Activated T-helper 2 cell treated with anti-CD3 and anti-CD28 coated beads, Interferon-gamma antibody, Interleukin-2, Interleukin-4, amounts not matched to agents 10 μg/mL and 5 μg/mL and 100 μg/mL, durations not matched to agents 14 hours and 24 hours and 36 hours (primary cell): ENCODE measurements at places on chromosomes 16 and 17.

DNA sequence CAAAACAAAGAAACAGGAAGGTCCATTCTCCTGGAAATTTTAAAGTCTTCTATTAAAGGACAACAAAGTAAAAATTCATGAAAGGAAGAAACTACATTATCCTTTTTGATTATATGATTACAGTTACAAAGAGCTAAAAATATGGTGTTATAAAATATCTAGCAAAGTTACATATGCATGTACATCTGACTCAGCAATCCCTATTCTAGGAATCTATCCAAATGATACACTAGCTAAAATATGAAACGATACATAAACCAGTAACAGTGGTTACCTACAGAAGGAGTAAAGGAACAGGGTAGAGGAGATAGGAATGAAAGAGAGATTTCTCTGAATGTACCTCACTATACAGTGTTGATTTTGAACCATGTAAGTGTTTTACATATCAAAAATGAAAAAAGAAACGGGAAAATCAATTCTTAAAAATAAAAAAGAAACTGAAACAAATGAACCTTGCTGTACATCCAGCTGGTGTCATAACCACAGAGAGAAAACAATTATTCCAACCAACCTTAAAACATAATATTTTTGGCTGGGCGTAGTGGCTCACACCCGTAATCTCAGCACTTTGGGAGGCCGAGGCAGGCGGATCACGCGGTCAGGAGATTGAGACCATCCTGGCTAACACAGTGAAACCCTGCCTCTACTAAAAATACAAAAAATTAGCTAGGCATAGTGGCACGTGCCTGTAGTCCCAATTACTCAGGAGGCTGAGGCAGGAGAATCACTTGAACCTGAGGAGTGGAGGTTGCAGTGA, 41.4 kb downstream of the HYDIN start:
- peaks cover 4% of the 10 kb centered on the region for H3K27me3 ChIP-seq
- H3K36me3 ChIP-seq: no peaks in the 10 kb centered on the region
- H3K27ac ChIP-seq: no peak overlapping the region
- H3K4me1 ChIP-seq: no peaks in the 10 kb centered on the region

- H3K27ac ChIP-seq: peak overlapping the region; percentile 31
- no peaks in the 10 kb centered on the region for H3K27me3 ChIP-seq
- H3K4me3 ChIP-seq: no peak overlapping the region
- H3K4me1 ChIP-seq: peaks cover 13% of the 10 kb centered on the region
These were observed 16.5 kb downstream of the SLC16A3 start for GRCh38 chr17:82245134-82246039.

- no peaks in the 10 kb centered on the region for H3K36me3 ChIP-seq
- H3K4me3 ChIP-seq: peak within 1 kb of the TSS; percentile 90
- peaks cover 9% of the 10 kb centered on the region for H3K27me3 ChIP-seq
- peak within 1 kb of the TSS; percentile 95 for H3K27ac ChIP-seq
- peak; percentile 93 for DNase-seq
- peaks cover 17% of the 10 kb centered on the region for H3K4me1 ChIP-seq
These were observed at the start of gene HDAC5 for GRCh38 chr17:44123356-44124117. Gene HDAC5 (minus strand): TSS chr17:44123641. CDS start chr17:44117515, 6,126 bp downstream.

DNA sequence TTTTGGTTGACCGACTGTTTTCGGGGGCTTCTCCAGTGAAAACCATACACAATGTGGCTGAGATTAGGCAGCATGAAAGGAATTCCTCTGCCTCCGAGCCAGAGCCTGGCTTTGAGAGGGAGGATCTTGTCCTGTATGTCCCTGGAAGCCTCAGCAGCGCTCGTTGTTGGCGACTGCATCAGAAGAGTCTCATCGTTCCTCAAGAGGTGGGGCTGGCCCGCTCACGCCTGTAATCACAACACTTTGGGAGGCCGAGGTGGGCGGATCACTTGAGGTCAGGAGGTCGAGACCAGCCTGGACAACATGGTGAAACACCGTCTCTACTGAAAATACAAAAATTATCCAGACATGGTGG, 15.0 kb downstream of the HS3ST6 start:
- H3K4me3 ChIP-seq: no peak overlapping the region
- H3K27me3 ChIP-seq: peaks cover 2% of the 10 kb centered on the region
- H3K36me3 ChIP-seq: no peaks in the 10 kb centered on the region
- DNase-seq: no peak
- no peak overlapping the region for H3K27ac ChIP-seq

DNA sequence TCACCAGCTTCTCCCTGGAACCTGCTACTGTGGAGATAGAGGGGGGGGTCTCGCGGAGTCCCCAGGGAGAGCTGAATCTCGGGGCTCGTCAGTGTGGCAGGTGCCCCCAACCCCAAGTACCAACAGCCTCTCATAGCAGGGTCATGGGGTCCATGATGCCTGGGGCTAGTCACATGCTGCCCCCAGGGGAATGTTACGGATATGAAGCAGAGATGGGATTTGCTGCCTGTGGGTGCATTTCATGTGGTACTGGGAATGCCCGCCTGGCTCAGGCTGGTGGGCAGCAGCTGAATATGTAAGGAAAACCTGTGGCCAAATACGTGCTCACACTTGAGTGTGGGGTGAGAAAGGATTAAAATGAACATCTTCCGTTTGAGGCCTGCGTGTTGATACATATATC, 49.4 kb downstream of the MEAK7 start:
- H3K27ac ChIP-seq: no peak overlapping the region
- no peak for DNase-seq
- peaks cover 15% of the 10 kb centered on the region for H3K36me3 ChIP-seq
- no peak overlapping the region for H3K4me3 ChIP-seq

DNA sequence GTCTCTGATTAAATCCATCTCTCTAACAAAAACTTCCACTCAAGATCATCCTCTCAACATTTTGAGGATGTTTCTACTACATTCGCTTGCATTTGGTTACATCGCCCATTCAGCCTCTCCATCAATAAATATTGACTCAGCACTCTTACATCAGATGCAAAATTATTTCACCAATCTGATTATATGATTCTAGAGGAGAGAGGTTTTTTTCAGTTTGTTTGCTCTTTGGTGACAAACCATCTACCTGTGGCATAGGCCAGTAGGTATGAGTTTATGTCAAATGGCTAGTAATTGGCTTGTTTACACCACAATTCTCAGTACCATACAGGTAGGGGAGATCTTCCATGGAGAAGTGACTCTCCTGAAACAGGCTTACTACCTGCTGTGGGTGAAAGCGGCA, 52.3 kb downstream of the TOX3 start:
- no peak overlapping the region for H3K4me3 ChIP-seq
- no peaks in the 10 kb centered on the region for H3K4me1 ChIP-seq
- no peak for DNase-seq
- H3K27ac ChIP-seq: no peak overlapping the region

- H3K4me1 ChIP-seq: no peaks in the 10 kb centered on the region
- no peak overlapping the region for H3K27ac ChIP-seq
- H3K36me3 ChIP-seq: no peaks in the 10 kb centered on the region
- no peak for DNase-seq
- H3K27me3 ChIP-seq: no peaks in the 10 kb centered on the region
These were observed 50.0 kb downstream of the MRTFB start for GRCh38 chr16:14121142-14121541.

- no peak for DNase-seq
- no peaks in the 10 kb centered on the region for H3K36me3 ChIP-seq
- H3K27ac ChIP-seq: no peak overlapping the region
- H3K4me3 ChIP-seq: no peak overlapping the region
- H3K27me3 ChIP-seq: peaks cover 23% of the 10 kb centered on the region
These were observed 11.0 kb upstream of the XYLT1 start for GRCh38 chr16:17481736-17482135.

DNA sequence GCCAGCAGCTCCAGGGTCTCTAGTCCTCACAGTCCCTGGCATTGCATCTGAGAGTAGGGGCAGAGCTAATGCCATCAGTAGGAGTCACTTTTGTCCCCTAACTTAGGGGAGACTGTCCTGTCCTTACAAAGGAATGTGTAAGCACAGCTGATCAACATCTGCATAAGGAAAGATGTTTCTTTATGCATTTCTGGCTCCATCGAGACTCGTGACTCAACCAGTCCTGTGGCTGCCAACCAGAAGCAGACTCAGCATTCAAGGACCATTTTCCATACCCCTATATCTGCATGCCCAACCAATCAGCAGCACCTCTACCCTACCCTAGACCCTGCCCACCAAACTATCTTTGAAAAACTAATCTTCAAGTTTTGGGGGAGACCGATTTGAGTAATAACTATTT, 8.2 kb upstream of the MPP2 start:
- no peak overlapping the region for H3K4me3 ChIP-seq
- no peak for DNase-seq
- H3K27me3 ChIP-seq: peaks cover 9% of the 10 kb centered on the region
- peaks cover 5% of the 10 kb centered on the region for H3K4me1 ChIP-seq

DNA sequence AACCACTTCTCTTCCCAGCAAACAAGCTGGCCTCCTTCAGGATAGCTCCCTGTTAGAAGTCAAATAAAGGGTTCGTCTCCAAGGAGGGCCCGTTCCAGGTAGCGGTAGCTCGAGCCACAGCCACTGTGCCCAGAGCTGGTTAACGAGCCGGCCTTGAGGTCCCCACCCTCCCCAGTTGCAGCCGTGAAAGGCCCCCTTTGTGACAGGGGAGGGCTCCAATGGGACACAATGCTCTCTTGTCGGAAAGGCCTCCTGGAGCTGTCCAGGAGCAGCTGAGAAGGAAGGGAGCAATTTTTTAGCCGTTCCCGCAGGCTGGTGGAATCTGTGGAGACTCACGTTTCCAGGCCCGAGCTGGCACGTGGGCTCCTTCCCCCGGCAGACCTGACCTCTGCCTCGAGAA, 29.9 kb upstream of the FOXF1 start:
- H3K27me3 ChIP-seq: peaks cover 12% of the 10 kb centered on the region
- H3K36me3 ChIP-seq: no peaks in the 10 kb centered on the region
- DNase-seq: no peak
- no peak overlapping the region for H3K4me3 ChIP-seq
- H3K27ac ChIP-seq: no peak overlapping the region
- no peaks in the 10 kb centered on the region for H3K4me1 ChIP-seq
